ENCODE measurements at places on chromosomes 6 and 20. TPM values are rescaled to one million over a fixed set of nuclear protein-coding genes. Genes with fewer than 3 reads are reported as not detected.

The CDK5RAP1 gene
- 41.0 TPM for total RNA-seq

The HSPA1B gene
- total RNA-seq: 24.3 TPM

The CNPY3 gene
- total RNA-seq: 53.6 TPM

The ADAM33 gene
- total RNA-seq: not detected

DNA sequence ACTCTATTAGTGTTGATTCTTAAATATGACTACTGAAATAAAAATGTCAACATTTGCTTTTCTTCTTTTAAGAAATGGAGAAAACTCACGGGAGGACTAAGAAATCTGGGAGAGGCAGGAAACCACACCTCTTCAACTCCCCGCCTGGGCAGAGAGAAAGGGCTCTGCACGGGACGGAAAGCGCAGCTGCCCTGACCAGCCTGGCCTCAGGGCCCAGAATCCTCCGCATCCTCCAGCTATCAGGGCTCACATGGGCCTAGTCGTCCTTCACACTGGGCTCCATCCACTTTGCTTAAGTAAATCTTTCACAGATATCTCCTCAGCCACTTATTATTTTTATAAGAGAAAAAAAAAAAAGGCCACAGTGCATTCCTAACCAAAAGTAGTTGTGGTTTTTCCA is 215.1 kb downstream of the TBXT start:
- DNase-seq: no peak

DNA sequence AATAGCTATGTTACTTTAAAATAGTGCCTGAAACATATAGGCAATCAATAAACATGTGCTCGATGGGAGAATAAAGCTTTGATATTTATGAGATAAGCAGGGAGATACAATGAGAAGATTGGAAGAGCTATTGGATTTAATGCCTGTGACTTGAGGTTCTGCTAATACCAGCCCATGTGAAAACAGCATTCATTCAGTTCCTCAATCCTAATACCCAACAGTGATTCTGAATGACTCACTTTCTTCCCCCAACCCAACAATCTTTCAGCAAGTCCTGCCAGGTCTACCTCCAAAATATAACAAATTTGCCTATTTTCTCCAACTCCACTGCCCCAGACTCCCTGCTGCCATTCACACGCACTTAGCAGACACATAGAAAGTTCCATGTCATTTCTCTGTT is 26.6 kb upstream of the KLHL31 start:
- DNase-seq: no peak

DNA sequence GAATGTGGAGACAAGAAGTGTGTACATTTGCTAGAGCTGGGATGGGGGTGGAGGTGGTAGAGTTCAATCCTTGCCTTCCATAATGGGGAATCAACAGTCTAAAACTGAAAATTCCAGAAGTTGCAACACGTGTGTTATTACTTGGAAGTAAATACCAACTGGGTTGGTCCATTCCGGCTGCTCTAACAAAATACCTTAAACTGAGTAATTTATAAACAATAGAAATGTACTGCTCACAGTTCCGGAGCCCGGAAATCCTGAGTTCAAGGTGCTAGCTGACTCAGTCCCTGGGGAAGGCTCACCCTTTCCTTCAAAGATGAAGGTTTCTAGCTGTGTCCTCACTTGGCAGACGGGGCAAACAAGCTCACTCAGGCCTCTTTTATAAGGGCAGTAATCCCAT is 59.0 kb downstream of the RIN2 start:
- no peak for DNase-seq

DNA sequence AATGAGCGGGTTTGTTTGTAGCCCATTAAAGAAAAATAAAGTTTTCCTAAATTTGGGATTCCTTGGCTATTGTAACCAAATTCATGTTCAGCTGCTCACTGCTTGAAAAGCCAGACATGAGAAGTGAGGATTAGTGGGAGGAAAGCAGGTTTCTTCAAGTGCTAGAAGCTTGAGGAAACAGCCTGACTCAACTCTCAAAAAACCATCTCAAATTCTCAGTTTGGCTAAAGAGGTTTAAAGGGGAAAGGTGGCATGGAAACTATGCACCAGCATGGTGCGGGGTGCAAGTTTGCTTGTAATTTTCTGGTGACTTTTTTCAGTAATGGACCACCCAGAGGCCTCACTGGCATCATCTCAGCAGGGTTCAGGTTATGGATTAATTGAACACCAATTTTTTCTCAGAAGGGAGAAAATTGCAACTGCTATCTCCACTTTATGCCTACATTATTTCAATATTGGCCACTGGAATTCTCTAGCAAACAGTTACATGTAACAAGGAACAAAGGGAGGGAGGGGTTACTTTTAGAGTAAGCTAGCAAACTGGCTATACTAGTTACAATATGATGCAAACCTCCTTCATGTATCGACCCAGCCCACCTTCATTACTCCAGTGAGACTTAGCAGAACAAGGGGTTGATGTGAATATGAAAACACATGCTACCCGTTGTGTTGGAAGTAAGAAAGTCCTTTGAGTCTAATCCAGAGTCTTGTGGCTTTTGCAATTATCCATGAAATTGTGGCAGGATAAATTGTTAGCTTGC is 85.0 kb upstream of the IFNGR1 start:
- DNase-seq: no peak
